ENCODE measurements at places on chromosomes 3 and 15.

- peaks cover 81% of the 10 kb centered on the region for H3K27me3 ChIP-seq
- no peak overlapping the region for H3K4me3 ChIP-seq
- DNase-seq = no peak
- no peak overlapping the region for H3K27ac ChIP-seq
- H3K36me3 ChIP-seq = no peaks in the 10 kb centered on the region
These were observed 12.0 kb downstream of the PTH1R start for GRCh38 chr3:46889381-46890110.

DNA sequence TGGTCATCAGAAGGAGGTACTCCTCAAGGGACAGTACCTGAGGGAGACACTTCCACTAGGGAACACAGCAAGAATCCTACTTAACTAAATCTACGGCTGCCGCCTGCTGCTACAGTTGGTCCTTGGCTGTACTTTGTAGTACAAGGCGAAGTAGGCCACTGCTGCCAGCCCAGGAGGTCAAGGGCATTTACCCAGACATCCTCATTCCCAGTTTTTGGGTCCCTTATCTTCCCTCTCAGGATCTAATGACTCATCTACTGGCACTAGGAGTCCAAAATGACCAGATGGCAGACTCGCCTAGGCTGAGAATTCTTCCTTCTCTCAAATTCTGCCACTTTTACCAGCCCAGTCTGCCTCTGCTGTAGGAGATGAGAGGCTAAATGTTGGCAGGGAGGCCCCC, 27.1 kb upstream of the LAMP3 start:
- no peaks in the 10 kb centered on the region for H3K27me3 ChIP-seq
- H3K4me1 ChIP-seq = no peaks in the 10 kb centered on the region
- H3K27ac ChIP-seq = no peak overlapping the region
- no peaks in the 10 kb centered on the region for H3K36me3 ChIP-seq

- DNase-seq = no peak
- H3K27ac ChIP-seq = no peak overlapping the region
- H3K27me3 ChIP-seq = no peaks in the 10 kb centered on the region
- H3K4me3 ChIP-seq = no peak overlapping the region
- H3K36me3 ChIP-seq = no peaks in the 10 kb centered on the region
- 0 out of 2 replicates have a peak, but pooled peaks cover 7% of the 10 kb centered on the region for H3K4me1 ChIP-seq
These were observed 145.4 kb downstream of the GAP43 start for GRCh38 chr3:115768661-115769060.

DNA sequence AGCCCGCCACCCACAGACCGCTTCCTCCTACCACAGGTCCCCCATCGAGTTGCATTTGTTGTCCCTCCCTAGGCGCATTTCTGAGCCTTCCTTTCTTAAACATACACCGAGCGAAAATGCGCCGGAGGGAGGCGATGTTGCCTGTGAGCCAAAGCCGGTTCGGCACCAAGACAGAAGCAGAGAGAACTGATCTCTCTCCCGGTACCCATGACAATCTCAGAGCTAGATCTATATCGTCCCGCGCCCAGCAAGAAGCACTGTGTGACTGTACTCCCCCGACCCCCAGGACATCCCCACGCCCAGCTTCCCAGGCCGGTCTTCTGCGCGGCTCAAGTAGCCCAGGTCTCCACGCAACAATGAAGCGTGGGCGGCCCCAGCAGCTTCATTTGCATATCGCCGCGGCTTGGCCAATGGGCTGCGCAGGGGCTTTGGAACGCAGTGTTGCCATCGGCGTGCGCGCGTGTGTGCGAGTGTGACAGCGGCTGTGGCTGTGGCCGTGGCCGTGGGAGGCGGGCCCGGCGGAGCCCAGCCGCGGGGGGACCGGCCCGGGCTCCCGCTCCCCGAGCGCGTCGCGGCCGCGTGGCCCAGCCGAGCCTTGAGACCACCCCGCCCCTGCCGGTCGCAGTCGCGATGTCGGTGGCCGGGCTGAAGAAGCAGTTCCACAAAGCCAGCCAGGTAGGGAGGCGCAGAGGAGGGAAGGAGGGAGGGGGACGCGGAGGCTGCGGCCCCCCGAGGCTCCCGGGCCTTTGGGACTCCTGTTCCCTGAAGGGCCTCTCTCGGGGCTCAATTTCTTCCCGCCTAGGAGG, at the start of gene SH3GL3:
Gene SH3GL3, plus strand, starts transcription at position 438 of the 806 bp plus-strand sequence. Its CDS starts 193 bp downstream, at position 631.
- H3K4me3 ChIP-seq = peak within 1 kb of the TSS; percentile 58
- H3K36me3 ChIP-seq = no peaks in the 10 kb centered on the region
- H3K27me3 ChIP-seq = peaks cover 28% of the 10 kb centered on the region

DNA sequence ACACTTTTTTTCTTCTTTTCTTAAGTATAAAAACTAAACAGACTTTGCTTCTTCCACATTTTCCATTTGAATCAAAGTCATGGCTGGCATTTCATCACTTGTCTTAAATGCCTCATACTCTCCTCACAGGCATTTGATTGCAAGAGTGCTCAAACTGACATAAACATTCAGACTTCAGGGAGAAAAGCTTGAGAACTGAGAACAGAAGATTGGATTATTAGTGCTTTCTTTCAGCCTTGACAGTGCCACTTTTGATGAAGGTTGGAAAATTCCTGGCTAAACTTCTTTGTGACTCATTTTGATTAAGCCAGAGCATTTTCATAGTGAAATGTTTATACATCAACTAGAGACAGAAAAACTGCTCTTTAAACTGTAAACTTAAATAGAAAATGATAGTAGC, 544.4 kb downstream of the DIPK2A start:
- no peaks in the 10 kb centered on the region for H3K36me3 ChIP-seq
- no peak overlapping the region for H3K4me3 ChIP-seq
- no peaks in the 10 kb centered on the region for H3K4me1 ChIP-seq
- DNase-seq = no peak
- no peaks in the 10 kb centered on the region for H3K27me3 ChIP-seq

- no peaks in the 10 kb centered on the region for H3K4me1 ChIP-seq
- peaks cover 26% of the 10 kb centered on the region for H3K36me3 ChIP-seq
- no peak overlapping the region for H3K27ac ChIP-seq
These were observed 7.4 kb upstream of the P4HTM start for GRCh38 chr3:48982686-48983085.

GRCh38 chr3:56630966-56631365, 52.1 kb downstream of the TASOR start:
- no peaks in the 10 kb centered on the region for H3K27me3 ChIP-seq
- H3K27ac ChIP-seq = no peak overlapping the region
- H3K4me3 ChIP-seq = no peak overlapping the region
- peaks cover 8% of the 10 kb centered on the region for H3K36me3 ChIP-seq

- no peak overlapping the region for H3K27ac ChIP-seq
- H3K27me3 ChIP-seq = no peaks in the 10 kb centered on the region
- DNase-seq = no peak
These were observed 429.6 kb upstream of the MDFIC2 start for GRCh38 chr3:70742081-70742480.

- peak; percentile 70 for DNase-seq
- H3K27ac ChIP-seq = peak within 1 kb of the TSS; percentile 27
- H3K27me3 ChIP-seq = peaks cover 24% of the 10 kb centered on the region
- no peaks in the 10 kb centered on the region for H3K36me3 ChIP-seq
- H3K4me3 ChIP-seq = peak within 1 kb of the TSS; percentile 84
These were observed at the start of gene MAN2A2 for GRCh38 chr15:90902840-90903732. TSS of gene MAN2A2 (plus strand) at chr15:90903302. CDS start at chr15:90904208, 906 bp downstream.

DNA sequence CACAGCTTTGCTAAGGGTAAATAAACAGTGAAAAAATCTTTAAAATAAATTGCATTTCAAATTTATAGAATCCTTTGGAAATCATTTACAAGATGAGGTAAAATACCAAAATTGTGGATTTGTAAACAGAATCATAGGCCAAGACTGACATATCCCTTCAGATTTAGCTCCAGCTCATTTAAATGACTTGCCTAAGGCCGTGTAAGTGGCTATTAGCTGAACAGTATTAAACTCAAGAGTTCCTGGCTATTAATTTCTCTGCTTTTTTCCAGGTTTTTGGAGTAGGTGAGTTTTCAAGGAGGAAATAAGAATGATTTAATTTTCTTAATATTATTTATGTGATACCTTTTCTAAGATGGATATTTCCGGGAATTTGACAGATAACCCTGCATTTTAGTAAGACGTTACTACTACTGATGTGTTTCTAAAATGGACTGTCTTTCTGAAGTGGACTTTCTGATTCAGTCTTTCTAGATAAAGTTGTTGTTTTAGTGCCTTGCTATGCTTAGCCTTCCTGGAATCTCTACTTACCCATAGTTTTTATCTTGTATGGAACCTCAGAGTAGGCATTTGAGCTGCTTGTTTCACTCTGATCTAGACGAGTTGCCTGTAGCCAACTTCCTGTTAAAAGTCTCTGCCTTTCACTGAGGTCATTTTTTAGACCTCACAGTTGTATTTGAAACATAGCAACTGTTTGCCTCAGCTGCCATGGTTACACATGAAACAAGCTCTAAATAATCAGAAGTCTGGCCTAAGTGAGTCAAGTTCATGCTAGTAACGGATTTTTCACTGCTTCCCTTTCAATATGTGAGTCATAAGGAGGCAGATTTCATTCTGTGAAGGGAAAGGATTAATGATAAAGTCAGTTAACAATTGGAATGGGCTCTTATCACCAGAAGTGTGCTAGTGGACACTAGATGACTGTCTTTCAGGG, 127.0 kb downstream of the KLHL25 start:
- DNase-seq = no peak
- no peak overlapping the region for H3K4me3 ChIP-seq
- no peaks in the 10 kb centered on the region for H3K4me1 ChIP-seq
- H3K36me3 ChIP-seq = 0 out of 2 replicates have a peak, but pooled peaks cover 4% of the 10 kb centered on the region
- H3K27me3 ChIP-seq = no peaks in the 10 kb centered on the region

DNA sequence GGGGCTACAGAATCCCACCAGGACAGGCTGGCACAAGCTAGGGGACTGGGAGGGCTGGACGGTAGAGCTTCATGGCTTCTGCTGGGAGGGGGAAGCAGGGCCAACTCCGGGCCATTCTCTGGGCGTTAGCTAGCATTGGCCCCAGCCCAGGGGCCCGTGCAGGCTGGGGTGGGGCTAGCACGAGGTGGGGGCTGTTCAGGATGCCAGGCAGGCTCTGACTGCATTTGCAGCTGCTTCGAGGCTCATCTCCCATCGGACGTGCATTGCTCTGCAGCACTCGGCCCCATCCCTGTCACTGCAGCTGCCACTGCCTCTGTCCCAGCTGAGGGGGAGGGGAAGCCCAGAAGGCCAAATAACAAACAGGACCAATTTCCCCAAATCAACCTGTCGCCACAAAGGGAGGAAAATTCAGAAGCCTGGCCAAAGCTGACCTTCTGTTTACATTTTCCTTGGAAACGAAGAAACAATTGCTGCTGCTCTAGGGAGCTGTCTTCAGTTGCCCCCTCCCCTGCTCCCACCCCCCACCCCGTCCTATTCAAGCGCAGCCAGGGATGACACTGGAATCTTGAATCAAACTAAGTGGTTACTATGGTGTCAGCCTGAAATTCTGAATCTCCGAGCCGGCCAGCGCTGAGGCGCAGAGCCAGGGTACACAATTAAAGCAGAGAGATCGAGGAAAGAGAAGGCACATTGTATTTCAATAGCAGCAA, 138.8 kb upstream of the PRR20G start:
- H3K4me3 ChIP-seq = no peak overlapping the region
- no peaks in the 10 kb centered on the region for H3K36me3 ChIP-seq

- H3K4me1 ChIP-seq = peaks cover 8% of the 10 kb centered on the region
- H3K36me3 ChIP-seq = no peaks in the 10 kb centered on the region
- no peaks in the 10 kb centered on the region for H3K27me3 ChIP-seq
These were observed 66.6 kb downstream of the CLDN11 start for GRCh38 chr3:170485294-170485693.

DNA sequence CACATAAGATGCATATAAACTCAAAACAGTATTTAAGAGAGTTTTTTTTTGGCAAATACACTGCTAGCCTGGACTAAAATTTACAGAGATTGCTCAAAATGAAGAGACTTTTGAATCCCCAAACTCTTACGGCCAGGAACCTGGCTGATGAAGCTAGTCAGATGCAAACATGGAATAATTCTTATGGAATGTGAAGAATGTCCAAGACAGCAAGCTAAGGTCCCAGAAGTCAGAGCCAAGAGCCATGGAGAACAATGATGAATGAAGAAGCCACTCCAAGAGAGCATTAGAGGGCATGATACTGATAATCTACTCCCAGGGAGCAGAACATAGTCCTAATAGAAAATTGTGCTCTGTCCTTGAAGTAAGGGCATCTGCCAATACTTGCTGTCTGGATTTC, 705.5 kb downstream of the DIPK2A start:
- H3K27me3 ChIP-seq = no peaks in the 10 kb centered on the region
- peaks cover 11% of the 10 kb centered on the region for H3K4me1 ChIP-seq
- H3K36me3 ChIP-seq = no peaks in the 10 kb centered on the region
- no peak overlapping the region for H3K4me3 ChIP-seq

- H3K4me3 ChIP-seq = no peak overlapping the region
- H3K27ac ChIP-seq = no peak overlapping the region
- DNase-seq = no peak
- H3K36me3 ChIP-seq = no peaks in the 10 kb centered on the region
These were observed 29.3 kb upstream of the TPM1 start for GRCh38 chr15:63013052-63013808.

DNA sequence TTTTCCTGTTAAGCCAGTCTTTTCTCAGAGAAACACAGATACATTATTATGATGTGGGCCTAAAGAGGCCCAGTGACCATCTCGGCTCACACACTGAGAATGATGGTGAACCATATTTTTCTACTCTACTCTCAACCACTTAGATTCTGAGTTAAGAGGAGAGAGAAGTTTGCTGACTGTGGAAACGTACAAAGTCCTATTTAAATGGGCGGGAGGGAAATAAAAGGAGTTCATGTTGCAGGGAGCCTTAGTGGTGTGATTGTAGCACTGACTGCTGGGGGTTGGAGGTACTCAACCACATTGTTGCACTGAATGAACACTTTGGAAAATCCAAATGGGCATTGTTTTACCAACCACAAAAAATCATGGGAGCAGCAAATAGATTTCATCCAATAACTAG, 51.0 kb downstream of the ATP8B4 start:
- DNase-seq = no peak
- no peak overlapping the region for H3K27ac ChIP-seq
- no peaks in the 10 kb centered on the region for H3K27me3 ChIP-seq
- H3K4me1 ChIP-seq = no peaks in the 10 kb centered on the region

DNA sequence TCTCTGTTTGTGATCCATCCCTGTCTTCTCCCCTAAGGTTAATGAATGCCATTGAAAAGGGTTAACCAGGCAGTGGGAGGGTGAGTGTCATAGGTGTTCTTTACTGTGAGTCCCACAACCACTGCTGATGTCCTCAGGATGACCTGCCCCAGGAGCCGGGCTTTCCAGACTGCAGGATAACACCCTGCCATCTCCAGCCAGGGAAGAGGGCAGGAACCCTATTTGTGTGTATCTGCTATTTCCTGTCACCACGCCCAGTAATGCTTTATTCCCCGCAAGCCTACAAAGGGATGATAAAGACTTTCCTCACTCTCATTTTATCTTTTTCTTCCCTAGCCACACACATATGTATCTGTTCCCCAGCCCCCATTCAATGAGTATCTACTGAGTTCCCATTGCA, 15.6 kb upstream of the CTXND1 start:
- no peaks in the 10 kb centered on the region for H3K36me3 ChIP-seq
- DNase-seq = no peak
- no peak overlapping the region for H3K27ac ChIP-seq
- H3K27me3 ChIP-seq = no peaks in the 10 kb centered on the region
- H3K4me1 ChIP-seq = no peaks in the 10 kb centered on the region

- no peak for DNase-seq
- H3K27me3 ChIP-seq = no peaks in the 10 kb centered on the region
- peaks cover 39% of the 10 kb centered on the region for H3K4me1 ChIP-seq
- H3K27ac ChIP-seq = no peak overlapping the region
- H3K36me3 ChIP-seq = no peaks in the 10 kb centered on the region
These were observed 372.6 kb downstream of the PTPRG start for GRCh38 chr3:61933798-61934504.

Measured in GM23338 (cell line).